ENCODE measurements at places on chromosomes 1 and 21.

- DNase-seq = peak; percentile 58
These were observed 68.3 kb downstream of the ADARB1 start for GRCh38 chr21:45142469-45143308.

DNA sequence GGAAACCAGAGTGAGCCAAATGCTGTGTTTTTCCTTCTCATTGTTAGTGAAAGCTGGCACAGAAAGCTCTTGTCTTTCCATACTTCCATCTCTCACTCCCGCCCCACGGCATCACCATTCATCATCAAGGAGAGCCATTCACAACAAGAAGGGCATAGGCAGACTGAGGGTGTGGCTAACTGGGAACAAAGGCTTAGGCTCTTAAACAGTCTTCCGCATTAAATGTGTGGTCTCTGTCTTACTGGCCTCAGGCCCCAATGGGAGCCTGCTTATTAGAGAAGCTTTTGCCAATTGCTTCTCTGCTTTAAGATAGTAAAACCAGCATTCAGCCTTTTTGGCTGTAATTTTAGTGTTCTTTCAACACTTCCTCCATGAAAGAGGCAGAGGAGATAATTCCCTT, 51.4 kb downstream of the TNFSF18 start:
- no peak for DNase-seq

GRCh38 chr21:38474124-38474523, 24.2 kb downstream of the ERG start:
- no peak for DNase-seq

- no peak for DNase-seq
These were observed 54.4 kb upstream of the CDC42BPA start for GRCh38 chr1:227372726-227373130.

- no peak for DNase-seq
These were observed 94.3 kb upstream of the C1orf105 start for GRCh38 chr1:172326136-172326535.

DNA sequence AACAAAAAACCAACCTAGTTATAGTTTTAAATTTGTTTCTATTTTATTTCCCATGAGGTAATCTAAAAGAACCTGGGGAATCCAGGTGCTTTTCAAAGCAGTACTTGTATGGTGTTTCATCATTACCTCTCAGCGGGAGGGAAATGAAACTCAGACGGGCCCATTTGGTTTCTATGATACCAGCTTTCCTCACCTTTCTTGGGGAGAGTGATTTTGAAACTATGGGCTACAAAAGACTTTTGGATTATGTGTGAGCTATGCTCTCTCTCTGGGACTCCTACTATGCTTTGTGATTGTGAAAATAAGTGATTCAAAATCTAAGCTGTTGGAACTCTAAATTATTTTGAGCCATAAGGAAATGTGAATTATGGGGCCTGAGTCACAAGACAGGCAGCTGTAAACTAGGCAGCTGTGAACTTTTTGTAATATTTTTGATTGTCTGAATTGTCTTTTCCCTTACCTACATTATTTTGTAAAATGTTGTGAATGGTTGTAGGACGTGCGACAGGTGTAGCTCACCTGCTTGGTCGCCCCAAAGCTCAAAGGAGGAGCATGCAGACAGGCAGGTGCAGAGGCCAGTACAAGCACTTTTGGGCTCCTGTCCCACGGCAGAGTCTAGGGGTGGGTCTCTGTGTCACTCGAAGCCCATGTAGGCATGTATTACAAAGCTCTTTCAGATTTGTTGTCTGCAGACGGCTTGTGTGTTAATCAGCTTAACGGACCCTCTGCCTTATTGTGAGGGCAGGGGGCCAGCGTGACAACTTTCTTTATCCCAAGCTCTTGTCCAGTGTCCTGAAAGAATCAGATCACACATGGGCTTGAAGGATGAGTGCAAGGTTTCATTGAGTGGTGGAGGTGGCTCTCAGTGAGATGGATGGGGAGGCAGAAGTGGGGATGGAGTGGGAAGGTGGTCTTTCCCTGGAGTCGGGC, 64.8 kb upstream of the BACH1 start:
- no peak for DNase-seq

- DNase-seq = no peak
These were observed 80.4 kb upstream of the ADAMTS5 start for GRCh38 chr21:27047283-27047657.

- no peak for DNase-seq
These were observed 26.3 kb downstream of the TRABD2B start for GRCh38 chr1:47970882-47971281.

- no peak for DNase-seq
These were observed 28.3 kb downstream of the HS2ST1 start for GRCh38 chr1:86942743-86943142.

DNA sequence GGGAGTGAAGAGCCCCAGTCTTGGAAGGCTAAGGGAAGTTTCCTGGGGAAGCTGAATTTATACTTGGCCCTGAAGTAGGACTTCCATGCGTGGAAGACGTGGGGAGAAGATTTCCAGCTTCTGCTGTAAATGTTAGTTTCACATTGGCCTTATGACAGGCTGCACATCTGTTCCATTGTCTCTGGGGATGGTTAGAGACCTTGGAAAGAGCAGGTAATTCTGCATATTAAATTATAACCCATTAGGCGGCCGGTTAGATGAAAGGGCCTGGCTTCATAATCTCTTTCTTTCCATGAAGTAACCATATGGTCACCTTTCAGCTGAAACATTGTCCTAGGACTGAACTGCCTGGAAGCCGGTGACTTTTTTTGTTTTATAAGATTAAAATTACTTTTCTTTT, 37.5 kb downstream of the DPT start:
- no peak for DNase-seq

GRCh38 chr1:153533689-153534201, 2.0 kb downstream of the S100A6 start:
- DNase-seq = peak; percentile 87

DNA sequence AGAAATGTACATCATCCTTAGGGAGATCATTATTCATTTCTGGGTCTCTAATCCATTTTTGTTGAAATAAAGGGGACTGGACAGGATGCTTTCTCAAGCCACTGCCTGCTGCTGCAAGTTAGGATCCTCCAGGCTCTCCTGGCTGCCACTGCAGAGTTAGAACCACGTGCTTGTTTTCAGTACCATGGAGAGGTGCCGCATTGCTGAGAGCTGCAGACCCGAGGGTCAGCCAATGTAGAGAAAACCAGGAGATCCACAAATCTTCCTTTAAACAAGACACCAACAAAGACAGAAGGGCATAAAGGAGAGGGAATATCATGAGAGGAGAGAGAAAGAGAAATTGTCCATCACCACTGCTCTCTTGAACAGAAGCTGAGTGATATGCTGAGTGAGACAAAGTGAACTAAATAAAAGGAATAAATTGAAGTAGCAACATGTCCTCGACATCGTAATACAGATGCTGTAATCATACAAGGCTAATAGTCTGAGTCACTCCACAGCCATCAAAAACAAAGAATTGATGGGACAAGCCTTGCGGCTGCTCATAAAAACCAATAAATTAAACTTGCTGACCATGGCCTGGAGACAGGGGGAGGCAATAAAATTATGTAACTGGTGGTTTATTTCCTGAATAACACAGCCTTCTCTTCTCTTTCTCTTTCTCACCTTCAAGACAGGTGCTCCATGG, 255.7 kb downstream of the OMA1 start:
- DNase-seq = no peak

- DNase-seq = no peak
These were observed 82.2 kb upstream of the DIRAS3 start for GRCh38 chr1:68132426-68133130.

DNA sequence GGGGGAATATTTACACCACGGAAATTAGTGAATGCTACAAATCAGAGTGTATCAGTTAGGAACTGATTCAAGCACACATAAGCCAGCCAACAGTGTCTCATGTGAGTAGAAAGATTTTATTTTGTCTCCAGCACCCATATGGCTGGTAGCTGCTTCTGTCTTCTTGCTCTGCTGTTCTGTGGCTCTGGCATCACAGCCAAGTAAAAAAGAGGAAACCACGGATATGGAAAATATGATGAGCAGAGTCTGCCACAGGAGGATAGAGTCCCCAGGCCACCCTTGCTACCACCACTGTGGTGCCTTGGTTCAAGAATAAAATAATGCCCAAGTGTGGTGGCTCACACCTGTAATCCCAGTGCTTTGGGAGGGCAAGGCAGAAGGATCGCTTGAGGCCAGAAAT, 53.6 kb upstream of the SPOCD1 start:
- DNase-seq = no peak

DNA sequence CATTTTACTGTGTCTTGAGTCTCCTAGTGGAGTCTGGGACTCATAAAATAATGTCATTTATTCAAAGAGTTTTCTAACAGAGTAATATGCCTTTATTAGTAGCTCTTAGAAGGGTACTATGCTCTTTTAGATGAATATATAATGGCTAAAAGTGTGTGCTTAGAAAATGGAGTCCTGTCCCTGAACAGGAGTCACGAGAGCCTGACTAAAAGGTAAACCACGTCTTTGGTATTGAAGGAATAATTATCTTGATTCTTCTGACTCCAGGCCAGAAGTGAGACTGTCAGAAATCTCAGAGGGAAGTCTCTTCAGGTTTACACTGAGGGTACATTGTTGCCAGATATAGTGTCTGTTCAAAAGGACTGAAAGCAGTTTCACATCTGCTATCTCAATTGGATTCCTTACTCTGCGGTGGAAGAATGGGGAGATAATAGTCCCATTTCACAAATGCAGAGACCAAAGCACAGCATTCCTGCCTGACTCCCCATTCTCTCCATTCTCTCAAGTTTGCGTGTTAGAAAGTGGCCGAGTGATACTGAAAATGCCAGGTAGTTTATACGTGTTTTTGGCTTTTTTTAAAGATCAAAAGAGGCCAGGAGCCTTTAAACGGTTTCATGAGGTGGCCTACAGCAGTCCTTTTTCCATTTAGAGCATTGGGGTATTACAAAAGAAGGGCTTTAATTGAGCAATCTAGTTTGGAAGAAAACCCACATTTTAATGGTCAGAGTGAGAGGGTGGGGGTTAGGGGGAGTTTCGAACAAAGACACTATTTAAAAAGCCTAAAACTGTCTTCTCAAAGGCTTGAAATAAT, 176.6 kb downstream of the VPS13D start:
- DNase-seq = no peak

- DNase-seq = no peak
These were observed 54.8 kb downstream of the FOXO6 start for GRCh38 chr1:41416081-41416480.

DNA sequence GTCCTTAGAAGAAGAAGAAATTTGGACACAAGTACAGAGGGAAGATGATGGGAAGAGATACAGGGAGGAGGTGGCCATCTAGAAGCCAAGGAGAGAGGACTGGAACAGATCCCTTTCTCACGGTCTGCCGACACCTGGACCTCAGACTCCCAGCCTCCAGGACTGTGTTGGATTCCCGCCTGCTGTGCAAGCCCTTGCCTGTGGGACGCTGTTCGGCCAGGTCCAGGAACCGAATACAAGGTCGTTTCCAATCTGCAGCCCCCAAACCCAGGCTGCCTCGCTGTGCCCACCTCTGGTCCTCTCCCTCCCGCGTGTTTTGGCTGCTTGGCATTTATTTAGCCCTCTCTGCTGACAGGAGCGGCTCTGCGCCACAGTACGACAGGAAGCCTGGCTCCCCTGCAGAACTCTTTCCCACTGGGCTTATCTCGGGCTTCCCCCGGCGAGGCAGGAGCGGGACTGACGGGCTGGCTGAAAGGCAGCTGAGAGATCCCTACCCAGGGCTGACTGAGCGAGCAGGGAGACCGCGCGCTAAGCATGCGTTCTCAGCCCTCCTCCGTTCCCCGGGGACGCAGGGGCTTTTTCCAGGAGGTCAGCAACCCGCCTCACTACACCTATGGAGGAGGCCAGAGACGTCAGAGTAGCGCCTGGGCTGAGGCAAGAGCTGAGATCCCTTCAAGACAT, 238.4 kb downstream of the TNR start:
- DNase-seq = no peak

DNA sequence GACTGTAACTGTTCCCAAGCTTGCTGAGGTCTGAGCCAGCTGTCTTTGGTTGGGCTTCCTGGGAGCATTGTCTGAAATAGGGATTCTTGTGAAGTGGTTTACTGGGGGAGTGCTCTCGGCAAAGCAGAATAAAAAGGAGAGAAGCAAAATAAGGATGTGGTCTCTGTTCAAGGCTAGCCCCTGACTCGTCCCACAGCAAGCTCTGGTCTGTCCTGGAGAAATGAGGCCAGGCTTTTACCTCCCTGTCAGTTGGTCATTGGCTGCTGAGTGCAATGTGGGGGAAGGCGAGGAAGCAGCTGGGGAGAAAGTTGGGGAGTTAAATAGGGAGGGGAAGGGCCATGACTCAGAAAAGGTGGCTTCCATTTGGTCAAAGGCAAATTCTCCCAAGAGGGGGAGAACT, 303.9 kb upstream of the DUSP10 start:
- no peak for DNase-seq

GRCh38 chr1:17067465-17068240, 13.8 kb upstream of the SDHB start:
- no peak for DNase-seq

DNA sequence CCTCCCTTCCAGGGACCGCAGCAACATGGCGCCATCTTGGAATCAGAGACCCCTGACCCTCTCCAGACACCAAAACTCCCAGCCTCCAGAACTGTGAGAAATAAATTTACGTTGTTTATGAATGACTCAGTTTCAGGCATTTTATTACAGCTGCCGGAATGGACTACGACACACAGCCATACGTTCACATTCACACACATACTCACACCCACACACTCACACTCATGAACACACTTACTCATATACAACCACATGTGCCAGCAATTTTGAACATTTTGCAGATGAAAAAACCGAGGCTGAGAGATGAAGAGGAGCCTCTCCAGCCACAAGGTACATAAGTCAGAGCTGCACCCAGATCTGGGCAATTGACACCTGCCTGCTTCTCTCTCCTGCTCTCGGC, 151.0 kb upstream of the RAB4A start:
- DNase-seq = no peak

DNA sequence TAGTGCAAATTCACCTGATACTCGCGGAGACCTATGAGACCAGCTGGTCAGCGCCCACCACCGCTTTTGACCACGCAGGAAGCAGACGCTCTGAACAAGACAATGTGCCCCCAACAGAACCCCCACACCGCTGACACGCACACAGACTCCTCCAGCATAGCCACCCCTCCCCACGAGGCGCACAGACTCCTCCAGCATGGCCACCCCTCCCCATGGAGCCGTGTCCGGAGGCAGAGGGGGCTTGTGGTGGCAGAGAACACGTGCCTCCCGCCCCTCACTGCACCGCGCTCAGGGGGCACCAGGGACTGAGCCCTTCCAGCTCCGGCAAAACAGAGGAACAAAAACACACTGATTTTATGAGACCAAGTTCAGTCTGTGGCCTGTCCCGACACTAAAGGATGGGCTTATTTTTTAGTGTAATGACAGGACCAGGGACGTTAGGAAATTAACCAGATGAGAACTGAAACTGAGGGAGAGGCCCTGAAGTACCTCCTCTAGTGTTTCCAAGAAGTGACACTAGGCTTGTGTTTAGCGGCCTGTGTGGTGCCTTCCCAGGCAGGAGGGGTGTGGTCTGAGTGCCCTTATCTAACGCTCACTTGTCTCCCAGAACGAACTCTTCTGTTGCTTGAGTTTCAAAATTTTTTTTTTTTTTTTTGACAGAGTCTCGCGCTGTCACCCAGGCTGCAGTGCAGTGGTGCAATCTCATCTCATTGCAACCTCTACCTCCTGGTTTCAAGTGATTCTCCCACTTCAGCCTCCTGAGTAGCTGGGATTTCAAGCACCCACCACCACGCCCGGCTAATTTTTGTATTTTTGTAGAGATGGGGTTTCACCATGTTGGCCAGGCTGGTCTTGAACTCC, 10.0 kb upstream of the AGPAT3 start:
- DNase-seq = no peak
